ENCODE measurements at places on chromosomes 16 and 17.
A peak's percentile ranks its signal among the peaks of the same experiment; 100 is the strongest.

- peak; percentile 49 for DNase-seq
These were observed 15.9 kb downstream of the GRB7 start for GRCh38 chr17:39753514-39754160.

DNA sequence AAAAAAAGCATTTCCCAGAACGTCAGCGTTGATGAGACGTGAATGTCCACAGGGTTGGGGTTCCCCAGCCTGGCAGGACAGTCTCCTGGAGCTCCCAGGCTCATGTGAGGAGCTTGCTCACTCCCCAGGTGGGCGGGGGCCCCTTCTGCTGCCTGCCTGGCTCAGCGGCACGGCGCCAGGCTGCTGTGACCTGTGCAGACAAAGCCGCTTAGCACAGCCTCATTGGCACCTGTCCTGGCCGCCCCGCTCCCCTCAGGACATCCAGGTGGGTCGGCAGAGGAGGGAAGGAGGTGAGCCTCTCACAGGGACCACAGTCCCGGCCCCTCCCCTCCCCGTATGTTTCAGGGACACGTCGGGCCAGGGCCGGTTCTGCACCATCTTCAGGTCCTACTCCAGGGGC, 12.9 kb upstream of the WFIKKN1 start:
- DNase-seq: no peak

GRCh38 chr17:5582209-5583185, 1.8 kb downstream of the NLRP1 start:
- DNase-seq: no peak

DNA sequence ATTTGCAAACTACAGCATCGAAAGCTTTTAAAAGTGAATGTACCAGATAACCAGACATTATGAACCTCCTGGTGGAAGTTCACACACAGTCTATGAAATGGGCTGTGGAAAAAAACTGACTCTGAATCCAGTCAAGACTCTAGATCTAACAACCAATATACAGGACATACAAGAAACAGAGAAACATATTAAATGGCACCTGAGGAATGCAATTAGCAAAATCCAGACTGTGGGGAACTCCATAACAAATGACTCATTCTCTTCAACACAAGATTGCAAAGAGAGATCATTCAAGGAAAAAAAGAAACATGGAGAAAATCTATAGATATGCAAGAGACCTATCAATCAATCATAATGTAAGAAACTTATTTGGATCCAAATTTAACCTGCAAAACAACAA, 119.0 kb downstream of the MYO1D start:
- no peak for DNase-seq

- no peak for DNase-seq
These were observed 6.8 kb downstream of the FBXL19 start for GRCh38 chr16:30930160-30930571.

DNA sequence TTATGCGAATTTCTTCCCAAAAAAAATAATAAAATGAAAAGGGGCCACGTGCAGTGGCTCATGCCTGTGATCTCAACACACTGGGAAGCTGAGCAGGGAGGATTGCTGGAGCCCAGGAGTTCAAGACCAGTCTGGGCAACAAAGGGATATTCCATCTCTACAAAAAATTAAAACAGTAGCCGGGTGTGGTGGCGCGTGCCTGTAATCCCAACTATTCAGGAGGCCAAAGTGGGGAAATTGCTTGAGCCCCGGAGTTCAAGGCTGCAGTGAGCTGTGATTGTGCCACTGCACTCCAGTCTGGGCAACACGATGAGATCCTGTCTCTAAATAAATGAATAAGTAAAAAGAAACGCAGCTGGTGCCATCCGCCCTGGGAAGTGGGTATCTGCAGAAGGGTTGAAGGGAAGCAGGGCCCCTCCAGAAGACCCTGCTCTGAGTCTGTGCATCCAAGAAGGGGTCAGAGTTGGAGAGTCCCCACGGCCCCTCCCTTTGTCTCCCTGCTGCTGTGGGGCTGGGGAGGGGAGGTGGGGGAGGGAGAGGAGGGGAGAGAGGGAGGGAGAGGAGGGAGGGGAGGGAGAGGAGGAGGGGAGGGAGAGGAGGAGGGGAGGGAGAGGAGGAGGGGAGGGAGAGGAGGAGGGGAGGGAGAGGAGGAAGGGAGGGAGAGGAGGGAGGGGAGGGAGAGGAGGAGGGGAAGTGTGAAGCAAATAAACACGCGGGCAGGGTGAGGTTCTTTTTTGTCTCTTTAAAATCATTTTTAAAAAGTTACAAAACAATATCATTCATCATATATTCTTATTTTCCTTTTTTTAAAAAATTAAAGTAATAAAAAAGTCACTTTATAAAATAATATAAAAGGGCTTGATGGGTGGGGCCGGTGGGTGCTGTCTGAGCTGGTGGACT, 5.0 kb upstream of the MYADML2 start:
- DNase-seq: no peak

GRCh38 chr17:51354936-51355335, 94.6 kb downstream of the UTP18 start:
- DNase-seq: no peak

- DNase-seq: no peak
These were observed 83.3 kb upstream of the TNRC6C start for GRCh38 chr17:77875051-77875780.

DNA sequence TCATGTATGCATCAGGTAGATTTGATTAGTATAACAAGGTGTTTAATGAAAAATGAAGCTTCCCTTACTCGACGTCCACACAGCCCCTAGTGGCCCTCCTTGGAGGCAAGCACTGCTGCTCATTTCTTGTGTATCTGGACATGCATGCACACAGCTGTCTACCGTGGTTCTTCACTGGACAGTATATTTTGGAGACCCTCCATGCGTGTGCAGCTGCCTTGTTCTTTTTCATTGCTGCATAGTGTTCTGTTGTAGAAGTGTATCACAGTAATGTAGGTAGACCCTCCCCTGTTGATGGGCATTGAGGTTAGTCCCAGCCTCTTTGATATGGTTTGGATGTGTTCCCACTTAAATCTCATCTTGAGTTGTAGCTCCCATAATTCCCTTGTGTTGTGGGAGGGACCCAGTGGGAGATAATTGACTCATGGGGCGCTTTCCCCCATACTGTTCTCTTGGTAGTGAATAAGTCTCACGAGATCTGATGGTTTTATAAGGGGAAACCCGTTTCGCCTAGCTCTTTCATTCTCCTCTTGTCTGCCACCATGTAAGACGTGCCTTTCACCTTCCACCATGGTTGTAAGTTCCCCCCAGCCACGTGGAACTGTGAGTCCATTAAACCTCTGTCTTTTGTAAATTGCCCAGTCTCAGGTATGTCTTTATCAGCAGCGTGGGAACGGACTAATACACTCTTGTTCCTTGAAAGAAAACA, 6.3 kb downstream of the CMIP start:
- DNase-seq: no peak

- DNase-seq: no peak
These were observed 227.1 kb upstream of the ZFHX3 start for GRCh38 chr16:73275024-73275423.

- no peak for DNase-seq
These were observed 394.9 kb upstream of the TNRC6C start for GRCh38 chr17:77563439-77564102.

DNA sequence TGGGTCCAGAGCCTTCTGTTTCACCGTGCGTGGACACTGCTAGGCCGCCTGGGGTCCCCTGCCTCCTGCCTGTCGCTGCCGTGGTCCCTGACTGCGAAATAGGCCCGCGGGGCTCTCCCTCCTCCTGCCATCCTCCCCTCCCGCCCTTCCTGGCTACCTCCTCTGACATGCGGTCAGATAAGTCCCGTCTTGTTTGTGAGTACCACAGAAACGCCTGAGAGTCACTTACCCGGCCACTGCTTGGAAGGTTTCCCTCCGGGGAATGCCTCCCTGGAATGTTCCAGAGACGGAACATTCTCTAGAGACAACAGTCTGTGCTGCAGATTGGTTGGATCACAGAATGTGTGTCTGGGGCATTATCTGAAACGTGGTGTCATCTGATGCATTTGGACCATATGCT, 22.7 kb downstream of the CIBAR2 start:
- no peak for DNase-seq

DNA sequence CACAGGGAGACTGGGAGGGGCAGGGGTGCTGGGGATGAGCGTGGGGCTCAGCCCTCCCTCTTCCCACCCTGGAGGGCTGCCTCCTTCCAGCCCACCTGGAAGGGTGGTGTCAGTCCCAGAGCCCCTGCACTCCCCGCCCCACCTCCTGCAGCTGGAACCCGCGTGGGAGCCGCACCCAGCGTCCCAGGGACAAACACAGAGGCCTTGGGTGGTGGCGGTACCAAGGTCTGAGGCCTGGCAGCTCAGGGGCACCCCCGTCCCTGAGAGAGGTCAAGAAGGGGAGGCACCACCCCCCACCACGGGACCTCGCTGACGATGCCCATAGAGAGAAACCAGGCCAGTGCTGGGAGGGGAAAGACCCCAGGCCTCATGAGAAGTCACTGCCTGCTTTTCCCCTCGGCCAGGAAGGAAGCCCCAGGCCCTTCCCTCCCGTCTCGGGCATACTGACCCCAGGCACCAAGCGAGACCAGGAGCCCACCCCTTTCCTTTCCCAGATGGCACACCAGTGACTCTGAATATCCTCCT, 4.1 kb downstream of the HS3ST6 start:
- no peak for DNase-seq

DNA sequence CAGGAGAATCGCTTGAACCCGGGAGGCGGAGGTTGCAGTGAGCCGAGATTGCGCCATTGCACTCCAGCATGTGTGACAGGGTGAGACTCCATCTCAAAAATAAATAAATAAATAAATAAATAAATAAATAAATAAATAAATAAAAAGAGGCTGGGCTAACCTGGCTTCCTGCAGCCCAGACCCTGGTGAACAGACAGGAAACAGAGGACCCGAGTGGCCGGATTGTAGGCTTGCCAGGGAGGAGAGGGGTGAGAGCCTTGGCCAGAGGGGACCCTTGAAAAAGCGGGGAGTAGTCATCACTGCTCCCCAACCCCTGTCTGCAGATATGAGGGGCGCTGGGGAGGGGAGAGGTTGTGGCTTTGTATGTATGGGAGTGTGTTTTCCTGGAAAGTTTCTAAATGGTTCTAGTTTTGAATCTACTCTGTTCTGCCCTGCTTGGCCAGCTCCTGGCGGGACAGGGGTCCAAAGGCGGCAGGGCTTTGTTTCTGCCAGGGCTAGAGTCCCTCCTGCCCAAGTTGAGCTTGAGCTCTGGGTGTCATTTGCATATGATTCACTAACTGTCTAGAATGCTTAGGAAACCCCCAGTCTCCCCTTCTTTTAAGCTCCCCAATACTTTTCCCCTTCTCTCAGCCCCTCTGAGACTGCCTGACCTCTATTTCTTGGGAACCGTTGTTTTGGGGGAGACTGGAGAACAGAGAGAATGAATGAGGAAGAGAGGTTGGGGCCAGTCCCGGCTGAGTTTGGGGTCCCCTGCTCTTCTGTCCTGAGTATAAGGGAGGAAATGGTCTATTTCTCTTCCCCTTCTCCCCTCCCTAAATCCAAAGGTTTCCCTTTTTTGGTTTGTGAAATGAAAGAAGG, 16.4 kb downstream of the RARA start:
- DNase-seq: no peak

DNA sequence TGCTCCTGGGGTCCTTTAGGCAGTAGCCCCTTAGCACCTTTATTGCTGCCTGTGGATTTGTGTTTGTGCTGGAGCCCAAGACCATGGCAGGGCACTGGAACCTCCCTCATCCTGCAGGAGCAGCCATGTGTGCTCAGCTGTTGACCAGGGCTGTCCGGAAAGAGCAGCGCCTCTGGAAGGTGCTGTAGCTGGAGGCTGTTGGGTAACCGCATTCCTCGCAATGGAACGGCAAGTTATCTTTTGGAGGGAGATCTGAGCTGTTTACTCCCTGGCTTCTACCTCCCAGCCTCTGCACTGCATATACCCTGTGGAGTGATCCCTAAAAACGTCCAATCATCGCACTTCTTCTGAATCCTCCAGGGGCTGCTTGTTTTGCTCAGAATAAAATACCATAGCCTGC, 291.0 kb downstream of the SNX29 start:
- DNase-seq: no peak

DNA sequence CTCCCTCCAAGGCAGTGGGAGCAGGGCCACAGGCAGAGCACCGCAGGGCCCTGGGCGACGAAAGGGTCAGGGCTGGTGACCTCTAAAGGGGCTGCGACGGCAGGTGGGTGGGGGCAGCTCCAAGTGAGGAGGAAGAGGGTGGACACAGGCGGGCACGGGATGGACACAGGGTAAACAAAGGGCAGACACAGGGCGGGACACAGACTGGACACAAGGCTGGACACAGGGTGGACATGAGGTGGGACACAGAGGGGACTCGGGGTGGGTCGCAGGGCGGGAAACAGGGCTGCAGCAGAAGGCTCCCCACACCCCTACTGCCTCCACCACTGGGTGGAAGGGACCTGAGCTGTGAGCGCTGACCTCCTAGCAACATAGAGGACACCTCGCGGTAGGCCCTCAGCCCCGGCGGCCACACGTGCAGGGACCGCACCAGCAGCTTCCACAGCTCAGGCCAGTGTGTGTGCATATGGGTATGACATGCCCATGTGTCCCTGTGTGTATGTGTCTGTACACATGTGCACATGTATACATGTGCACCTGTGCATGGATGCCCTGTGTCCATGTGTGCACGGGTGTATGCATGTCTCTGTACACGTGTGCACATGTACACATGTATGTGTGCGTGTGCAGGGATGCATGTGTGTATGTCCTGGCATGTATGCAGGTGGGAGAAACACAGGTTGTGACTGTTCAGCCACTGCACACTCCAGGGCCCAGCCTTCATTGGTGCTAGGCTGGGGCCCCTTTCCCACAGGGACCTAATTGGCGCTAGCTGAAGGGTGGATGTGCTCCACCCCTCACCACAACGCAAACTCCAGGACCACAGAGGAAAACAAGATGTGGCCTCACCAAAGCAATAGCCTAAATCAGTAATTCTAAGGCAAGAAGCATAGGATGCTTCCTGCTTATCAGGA, 7.6 kb downstream of the LMF1 start:
- DNase-seq: no peak

DNA sequence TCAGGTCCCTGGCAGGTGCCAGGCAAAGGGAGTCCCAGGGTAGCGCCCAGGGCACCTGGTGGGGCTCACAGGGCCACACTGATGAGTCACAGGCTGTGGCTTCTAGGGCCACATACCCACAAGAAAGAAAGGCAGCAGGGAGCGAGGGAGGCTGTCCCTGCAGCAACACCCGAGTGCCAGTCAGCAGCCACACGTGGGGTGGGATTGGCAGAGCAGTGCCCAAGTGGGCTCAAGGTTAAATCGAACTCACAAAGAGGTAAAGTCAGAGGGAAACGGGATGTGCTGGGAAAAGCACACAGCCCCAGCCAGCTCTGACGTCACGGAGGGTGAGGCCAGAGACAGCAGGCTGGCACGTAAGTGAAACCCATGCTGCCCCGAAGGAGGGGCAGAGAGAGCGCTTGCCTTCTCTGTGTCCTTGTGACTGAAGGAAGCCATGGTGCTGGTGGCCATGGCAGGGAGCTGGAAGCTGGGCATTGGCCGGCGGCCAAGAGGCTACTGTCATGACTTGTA, 33.8 kb downstream of the FA2H start:
- DNase-seq: no peak

GRCh38 chr16:73183611-73184092, 135.7 kb upstream of the ZFHX3 start:
- no peak for DNase-seq

- no peak for DNase-seq
These were observed 14.1 kb downstream of the MIEN1 start for GRCh38 chr17:39716073-39716818.
